ENCODE measurements at places on chromosomes 3 and 15.

- no peak overlapping the region for H3K4me3 ChIP-seq
- H3K4me1 ChIP-seq: peaks cover 7% of the 10 kb centered on the region
- H3K27ac ChIP-seq: no peak overlapping the region
- no peak for DNase-seq
- H3K27me3 ChIP-seq: no peaks in the 10 kb centered on the region
These were observed 16.5 kb downstream of the ABHD5 start for GRCh38 chr3:43707266-43707665.

DNA sequence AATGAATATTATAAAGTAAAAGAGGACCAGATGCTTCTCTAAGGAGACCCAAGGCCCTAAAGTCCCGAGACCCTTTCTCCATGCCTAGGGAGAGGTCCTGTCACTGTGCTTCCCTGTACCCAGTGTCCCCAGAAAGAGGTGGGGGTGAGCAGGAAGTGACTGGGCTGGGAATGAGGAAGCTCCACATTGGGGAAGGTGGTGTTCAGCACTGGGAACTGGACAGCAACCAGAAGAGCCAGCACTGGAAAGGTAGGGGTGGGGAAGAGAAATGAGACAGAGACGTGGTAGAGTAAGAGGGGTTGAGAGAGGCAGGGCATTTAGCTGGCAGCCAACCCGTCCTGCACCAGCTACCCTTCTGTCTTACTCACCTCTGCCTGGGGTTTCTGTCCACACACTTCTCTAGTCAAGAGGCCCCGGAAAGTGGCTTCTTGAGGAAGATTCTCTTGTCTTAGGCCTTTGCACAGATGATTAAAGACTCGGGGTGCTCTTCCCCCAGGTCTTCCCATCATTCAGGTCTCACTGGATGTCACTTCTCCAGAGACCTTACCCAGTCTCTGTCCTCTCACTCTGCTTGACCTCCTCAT is 12.2 kb downstream of the RRP9 start:
- H3K4me3 ChIP-seq: no peak overlapping the region
- H3K27me3 ChIP-seq: no peaks in the 10 kb centered on the region
- DNase-seq: no peak
- no peak overlapping the region for H3K27ac ChIP-seq
- H3K36me3 ChIP-seq: peaks cover 18% of the 10 kb centered on the region
- no peaks in the 10 kb centered on the region for H3K4me1 ChIP-seq

- peaks cover 15% of the 10 kb centered on the region for H3K4me1 ChIP-seq
- H3K27me3 ChIP-seq: no peaks in the 10 kb centered on the region
- no peak overlapping the region for H3K27ac ChIP-seq
- no peak for DNase-seq
- no peaks in the 10 kb centered on the region for H3K36me3 ChIP-seq
These were observed 73.4 kb downstream of the CTNNB1 start for GRCh38 chr3:41272667-41273066.

DNA sequence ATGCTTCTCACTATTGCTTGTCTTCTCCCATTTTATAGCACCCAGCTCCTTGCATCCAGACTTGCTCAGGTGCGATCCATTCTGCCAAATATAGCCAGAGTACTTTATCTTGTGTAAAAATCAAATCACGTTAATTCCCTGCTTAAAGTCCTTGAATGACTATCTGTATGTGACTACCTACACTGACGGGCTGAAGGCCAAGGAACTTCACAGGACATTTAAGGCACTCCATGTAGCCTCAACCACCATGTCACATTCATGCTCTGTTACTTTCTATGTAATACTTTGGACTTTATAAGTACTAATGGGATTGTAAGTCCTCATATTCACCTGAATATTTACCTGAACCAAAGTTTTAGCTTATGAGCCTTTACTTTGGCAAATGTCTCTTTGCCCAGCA is 489.9 kb downstream of the MECOM start:
- no peak for DNase-seq
- no peaks in the 10 kb centered on the region for H3K36me3 ChIP-seq
- no peaks in the 10 kb centered on the region for H3K4me1 ChIP-seq
- no peaks in the 10 kb centered on the region for H3K27me3 ChIP-seq
- H3K27ac ChIP-seq: no peak overlapping the region

DNA sequence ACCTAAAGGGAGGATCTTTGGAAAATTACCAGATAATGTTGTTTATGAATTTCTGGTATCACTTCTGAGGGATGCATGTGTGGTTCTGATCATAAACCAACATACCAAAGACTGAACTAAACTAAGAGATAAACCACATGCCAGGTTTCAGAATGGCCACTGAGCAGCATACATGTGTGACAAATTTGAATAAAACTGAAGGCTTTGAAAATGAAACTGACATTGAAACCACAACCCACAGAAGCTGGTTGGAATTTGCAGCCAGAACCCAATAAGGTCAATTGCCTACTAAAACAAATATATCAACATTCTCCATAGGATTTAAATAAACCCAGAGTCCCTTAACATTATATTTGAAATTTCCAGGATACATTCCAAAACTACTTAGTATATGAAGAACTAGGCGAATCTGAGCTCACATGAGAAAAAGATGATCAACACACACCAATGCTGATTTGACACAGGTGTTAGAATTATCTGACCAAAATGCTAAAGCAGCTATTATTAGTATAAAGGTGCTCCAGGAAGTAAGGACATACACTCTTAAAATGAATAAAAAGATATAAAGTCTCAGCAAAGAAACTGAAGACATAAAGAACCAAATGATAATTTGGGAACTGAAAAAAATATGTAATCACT is 125.0 kb downstream of the ZNF280D start:
- no peaks in the 10 kb centered on the region for H3K4me1 ChIP-seq
- no peak overlapping the region for H3K4me3 ChIP-seq
- H3K36me3 ChIP-seq: no peaks in the 10 kb centered on the region
- DNase-seq: no peak
- no peak overlapping the region for H3K27ac ChIP-seq

DNA sequence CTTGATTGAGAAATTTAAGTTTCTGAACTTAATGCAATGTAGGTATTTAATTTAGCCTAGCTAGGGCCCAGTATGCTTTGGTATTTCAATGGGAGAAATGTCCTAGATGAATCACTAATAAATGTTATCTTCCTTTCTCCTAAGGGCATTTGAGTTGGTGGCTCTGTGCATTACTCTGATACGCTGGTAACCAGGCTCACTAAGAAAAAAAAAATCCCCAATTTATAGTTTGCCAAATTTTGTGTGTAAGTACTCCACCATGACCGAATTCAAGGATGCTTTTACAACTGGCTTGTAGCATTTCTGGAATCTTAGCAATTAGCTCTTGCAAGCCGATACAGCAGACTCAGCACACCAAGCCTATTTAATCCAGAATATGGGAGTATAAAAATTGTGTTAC is 94.6 kb upstream of the LPP start:
- H3K27ac ChIP-seq: no peak overlapping the region
- no peaks in the 10 kb centered on the region for H3K4me1 ChIP-seq
- H3K36me3 ChIP-seq: no peaks in the 10 kb centered on the region
- no peak for DNase-seq

DNA sequence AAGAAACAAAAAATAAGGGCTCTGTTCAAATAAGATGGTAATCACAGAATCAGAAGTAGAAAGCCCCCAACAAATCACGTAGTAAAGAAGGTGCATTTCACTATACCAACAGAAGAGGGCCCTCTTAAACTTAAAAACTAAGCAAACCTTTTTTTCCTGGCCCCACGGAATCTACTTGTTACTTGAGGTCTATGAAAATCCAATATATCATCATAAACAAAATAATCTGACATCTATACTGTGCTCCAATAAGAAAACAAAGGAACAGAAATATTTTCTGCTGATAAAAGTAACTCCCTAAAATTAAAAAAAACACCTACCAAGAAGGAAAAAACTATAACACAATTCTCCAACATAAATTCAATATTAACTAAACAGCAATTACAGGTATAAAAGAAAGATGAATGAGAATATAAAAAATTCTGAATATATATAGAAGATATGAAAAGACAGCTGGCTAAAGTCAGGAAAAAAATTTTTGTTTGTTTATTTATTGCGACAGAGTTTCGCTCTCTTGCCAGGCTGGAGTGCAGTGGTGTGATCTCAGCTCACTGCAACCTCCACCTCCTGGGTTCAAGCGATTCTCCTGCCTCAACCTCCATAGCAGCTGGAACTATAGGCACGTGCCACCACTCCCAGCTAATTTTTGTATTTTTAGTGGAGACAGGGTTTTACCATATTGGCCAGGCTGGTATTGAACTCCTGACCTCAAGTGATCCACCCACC is 81.8 kb downstream of the CLASP2 start:
- H3K4me3 ChIP-seq: no peak overlapping the region
- H3K4me1 ChIP-seq: no peaks in the 10 kb centered on the region
- peaks cover 7% of the 10 kb centered on the region for H3K36me3 ChIP-seq
- DNase-seq: peak; percentile 18
- no peaks in the 10 kb centered on the region for H3K27me3 ChIP-seq

Data from large intestine (tissue), 12 donors.